ENCODE measurements at places on chromosomes 3 and 15.
A peak's percentile ranks its signal among the peaks of the same experiment; 100 is the strongest.

GRCh38 chr3:112095731-112096130 is 9.5 kb downstream of the C3orf52 start:
- no peak for DNase-seq

- no peak for DNase-seq
Measured at GRCh38 chr3:182414586-182414985, 378.7 kb upstream of the ATP11B start.

GRCh38 chr3:129462361-129462968 is 22.4 kb downstream of the IFT122 start:
- no peak for DNase-seq

DNA sequence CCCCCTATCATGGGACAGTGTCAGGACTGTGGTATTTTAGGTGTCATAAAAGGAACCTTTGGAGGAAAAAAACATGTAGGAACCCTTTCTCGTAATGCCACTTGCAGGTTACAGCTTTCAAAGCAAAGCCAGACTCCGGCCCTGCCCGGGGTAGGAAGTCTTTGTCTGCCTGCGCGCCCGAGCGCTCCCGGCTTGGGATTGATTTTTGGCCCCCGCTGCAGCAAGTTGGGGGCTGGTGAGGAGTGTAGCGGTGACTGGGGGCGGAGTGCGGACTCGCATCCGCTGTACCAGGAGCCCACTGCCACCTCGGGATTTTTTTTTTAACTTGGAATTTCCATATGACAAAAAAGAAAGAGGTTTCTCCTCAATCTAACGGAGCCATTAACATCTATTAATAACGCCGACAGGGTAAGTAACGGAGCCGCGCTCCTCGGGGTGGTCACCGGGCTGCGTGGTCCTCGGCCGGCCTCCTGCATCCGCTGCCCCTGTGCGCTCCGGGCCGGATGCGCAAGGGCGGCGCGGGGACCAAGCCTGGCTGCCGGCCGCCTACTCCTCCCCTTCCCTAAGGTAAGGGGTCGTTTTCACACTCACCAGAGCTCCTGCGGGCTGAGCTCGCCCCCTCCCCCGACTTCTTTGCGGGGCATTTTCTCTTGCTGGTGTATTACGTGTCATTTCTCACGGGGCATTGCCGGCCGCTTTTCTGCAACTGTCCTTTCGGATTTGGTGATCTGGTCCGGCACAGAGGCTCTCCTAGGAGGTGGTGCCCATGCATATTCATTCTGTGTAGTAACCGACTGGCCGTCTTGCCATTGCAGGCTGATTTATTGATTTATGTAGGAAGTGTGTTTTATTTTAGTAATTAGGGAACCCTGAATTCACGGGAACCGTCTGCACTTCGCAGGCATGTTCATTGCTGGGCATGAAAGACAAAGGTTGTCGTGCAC is 219.8 kb upstream of the TOPAZ1 start:
- DNase-seq: no peak

DNA sequence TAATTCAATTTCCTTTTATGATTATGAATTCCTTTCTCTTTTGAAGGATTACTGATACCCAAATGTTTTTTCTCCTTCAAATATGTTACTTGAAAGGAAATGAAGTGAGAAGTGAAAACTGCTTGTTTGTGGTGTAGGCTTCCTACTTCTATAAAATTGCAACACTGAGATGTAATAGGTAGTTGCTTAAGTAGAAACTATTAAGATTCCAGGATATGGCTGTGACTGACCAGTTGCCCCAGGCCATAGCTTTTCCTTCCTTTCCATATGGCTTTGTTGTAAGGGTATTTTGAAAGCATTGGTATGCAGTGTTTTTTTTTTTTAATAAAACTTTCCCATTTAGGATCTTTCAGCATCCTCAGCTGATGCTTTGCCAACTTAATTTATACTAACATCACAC is 28.5 kb downstream of the DNAJC13 start:
- DNase-seq: no peak

- DNase-seq: no peak
Measured at GRCh38 chr3:56144805-56145204, 323.5 kb downstream of the ERC2 start.

GRCh38 chr3:161689584-161690298 is 193.1 kb downstream of the OTOL1 start:
- no peak for DNase-seq

DNA sequence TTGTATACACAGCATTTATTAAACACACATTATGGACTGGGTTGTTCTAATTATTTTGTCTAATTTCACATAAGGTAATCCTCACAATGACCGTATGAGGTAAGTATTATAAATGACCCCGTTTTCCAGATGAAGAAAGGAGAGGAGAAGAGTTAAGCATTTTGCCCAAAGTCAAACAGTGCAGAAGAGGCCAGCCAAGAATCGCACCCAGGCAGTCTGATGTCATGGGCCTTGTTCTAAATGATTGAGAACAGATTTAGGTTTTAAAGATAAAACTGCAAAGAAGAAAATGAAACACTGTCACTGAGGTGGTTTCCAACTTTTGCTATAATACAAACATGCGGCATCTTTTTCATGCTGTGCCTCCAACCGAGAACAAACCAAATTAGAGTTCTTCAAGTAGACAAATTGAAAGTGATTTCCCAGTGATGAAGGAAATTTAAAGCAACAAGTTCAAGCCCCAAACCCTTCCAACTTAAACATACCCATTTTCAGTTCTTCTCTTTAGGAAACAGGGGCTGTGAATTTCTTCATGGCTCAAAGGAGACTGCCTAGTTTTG is 155.3 kb downstream of the THRB start:
- DNase-seq: no peak

GRCh38 chr3:195082811-195083210 is 188.1 kb downstream of the XXYLT1 start:
- DNase-seq: no peak

DNA sequence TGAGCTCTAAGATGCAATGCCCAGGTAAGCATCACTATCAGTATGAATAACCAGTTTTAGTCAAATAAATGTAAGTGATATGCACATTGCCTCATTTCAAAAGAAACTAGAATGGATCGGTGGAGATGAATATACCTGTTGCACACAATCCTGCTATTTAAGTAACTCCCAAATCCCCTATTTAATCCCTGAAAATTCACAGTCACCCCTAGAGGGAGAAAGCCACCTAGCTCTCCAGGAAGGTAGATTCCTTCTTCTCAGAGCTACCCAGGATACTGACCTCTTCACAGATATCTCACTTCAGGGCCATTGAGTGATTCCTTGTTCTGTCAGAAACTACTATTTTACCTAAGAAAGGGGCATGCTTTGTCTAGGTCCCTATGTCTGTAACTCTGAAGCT is 11.7 kb downstream of the LSAMP start:
- DNase-seq: no peak

- peak; percentile 48 for DNase-seq
Measured at GRCh38 chr3:123028233-123028828, 768 bp upstream of the SEMA5B start.

GRCh38 chr15:72237853-72238224 is 6.8 kb upstream of the PKM start:
- DNase-seq: no peak

- peak; percentile 78 for DNase-seq
Measured at GRCh38 chr3:148991219-148992026, at the start of gene GYG1. TSS of gene GYG1 (plus strand) at chr3:148991540. CDS start at chr3:148991641, 101 bp downstream.

DNA sequence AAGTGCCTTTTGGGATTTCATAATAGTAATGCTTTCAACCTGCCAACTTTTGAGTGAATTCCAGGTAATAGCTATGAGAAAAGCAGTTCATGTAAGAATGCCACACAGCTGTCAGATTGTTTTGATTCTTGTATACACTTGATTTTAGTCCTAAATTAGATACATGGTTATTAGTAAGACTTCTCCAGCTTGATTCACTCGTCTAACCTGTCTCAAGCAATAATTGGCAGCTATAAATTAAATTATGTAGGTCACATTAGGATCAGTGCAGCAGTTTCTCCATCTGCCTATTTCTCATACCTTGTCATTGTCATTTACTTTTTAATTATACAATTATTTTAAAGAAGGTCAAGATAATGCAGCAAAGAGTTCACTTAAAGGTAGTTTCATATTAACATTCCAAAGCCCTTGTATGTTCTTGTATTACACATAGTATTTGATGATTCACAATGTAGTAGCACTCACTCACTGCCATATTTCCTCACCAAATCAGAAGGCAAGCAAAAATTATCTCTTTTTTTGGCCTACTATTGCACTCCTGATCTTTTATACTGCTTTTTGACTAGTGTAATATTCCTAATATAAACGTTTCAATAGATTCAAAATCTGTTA is 10.9 kb upstream of the CRYBG3 start:
- no peak for DNase-seq

DNA sequence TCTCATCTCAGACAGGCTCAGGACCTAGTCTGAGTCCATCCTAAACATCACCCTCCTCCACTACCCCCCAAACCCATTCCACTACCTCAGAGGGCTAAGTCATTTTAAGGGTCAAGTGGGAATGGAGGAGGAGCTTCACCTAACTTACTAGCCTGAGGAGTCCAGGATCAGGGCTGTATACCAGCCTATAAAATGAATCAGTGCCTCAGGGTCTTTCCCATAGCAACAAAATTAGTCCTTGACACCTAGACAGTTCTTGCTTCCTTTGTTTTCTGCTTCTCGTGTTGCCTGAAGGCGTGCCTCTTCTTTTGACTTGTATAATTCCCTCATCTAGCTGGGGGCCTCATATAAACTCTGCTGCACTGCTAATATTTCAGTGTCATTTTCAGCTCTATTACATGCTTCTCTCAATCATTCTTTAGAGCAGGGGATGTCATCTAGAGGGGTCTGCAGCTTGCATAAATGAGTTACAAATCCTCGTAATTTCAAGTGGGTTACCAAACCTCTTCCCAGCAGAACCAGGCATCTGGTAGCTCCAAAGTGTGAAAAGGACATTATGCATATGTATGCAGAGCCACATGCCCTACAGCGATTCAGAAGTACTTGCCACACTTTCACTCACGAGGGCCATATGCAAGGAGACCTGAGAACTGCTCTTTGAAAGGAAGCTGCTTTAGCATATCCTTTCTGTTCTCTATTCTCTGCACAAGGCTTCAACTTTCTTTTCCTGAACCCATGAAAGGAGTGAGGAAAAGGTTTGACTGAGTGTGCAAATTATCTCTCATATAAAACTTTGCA is 311.7 kb upstream of the SEMA6D start:
- no peak for DNase-seq

- no peak for DNase-seq
Measured at GRCh38 chr3:186540835-186541226, 3.3 kb downstream of the CRYGS start.

- no peak for DNase-seq
Measured at GRCh38 chr15:90895571-90896117, 7.5 kb upstream of the MAN2A2 start.

- DNase-seq: no peak
Measured at GRCh38 chr15:50970524-50970923, 62.0 kb downstream of the AP4E1 start.

DNA sequence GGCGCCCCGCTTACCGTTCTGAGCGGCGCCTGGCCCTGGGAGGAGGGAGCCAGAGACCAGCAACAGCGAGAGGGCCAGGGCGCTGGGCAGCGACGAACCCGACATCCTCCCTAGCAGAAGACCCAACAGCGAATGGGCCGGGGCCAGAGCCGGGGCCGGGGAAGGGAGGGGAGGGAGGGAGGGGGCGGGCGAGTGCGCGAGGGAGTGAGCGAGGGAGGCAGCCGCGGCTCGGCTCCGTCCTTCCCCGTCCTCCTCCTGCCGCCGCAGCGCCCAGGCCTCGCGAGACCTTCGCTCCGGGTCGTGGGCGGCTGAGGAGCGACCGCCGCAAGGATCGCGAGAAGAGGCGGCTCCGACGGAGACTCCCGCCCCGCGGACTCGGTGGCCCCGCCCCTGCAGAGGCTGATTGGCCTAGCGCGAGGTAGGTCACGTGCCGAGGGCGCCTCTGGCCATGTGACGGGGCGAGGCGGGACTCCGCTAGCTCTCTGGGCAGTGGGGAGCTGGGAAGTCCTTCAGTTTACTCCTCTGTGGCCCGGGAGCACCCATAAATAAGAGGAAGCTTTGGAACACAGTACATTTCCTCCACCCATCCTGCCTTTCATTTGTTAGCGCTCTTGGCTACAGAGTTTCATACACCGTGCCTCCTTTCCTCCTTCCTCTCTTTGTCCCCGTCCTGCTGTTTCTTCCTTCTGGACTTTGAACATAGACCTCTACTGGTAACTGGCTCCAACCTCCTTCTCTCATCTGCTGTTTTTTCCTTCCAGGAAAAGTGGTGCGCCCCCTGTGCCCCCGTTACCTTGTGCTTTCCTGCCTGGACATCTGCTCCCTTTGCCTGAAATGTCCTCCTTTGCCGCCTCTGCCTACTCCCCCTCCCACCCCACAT is at the start of gene NPTN:
Gene NPTN, minus strand, starts transcription at position 279 of the 880 bp plus-strand sequence. Its CDS starts 174 bp downstream, at position 105.
- DNase-seq: peak; percentile 98

- no peak for DNase-seq
Measured at GRCh38 chr3:146503461-146504202, 34.3 kb upstream of the PLSCR2 start.

DNA sequence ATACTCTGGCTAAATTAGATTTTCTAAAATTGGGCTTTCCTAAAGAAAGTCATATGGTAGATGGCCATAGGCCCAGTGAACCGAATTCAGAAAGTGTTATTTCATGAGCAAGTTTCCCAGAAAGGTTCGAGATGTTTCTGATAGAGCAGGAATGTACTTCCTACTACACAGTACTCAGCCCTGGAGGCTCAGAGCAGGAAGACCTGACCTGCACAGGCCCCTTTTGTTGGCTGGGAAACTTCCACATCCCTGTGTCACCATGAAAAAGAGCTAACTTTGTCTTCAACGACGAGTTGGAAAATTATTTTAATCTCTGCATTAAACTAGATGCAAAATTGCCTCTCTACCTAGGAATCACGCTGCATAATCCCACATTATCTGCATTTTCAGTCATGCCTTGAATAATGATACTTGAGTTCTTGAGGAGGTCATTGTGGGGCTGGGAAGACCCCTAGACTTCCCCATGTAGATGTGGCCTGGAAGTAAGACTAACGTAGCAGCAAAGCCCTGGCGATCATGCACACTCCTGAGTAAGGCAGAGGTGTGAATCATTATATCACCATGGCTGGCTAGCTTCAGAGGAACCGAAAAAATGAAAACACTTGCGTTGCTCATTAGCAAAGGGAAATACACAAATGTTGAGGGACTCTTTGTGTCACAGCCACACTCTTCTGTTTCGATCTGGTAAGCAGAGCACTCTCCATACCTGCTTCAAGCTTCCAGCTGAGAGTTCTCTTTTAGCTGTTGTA is 47.1 kb downstream of the CMTM7 start:
- DNase-seq: no peak

GRCh38 chr3:23276913-23277658 is 74.0 kb downstream of the UBE2E2 start:
- no peak for DNase-seq

- DNase-seq: no peak
Measured at GRCh38 chr3:151191095-151191494, 11.9 kb downstream of the GPR171 start.

DNA sequence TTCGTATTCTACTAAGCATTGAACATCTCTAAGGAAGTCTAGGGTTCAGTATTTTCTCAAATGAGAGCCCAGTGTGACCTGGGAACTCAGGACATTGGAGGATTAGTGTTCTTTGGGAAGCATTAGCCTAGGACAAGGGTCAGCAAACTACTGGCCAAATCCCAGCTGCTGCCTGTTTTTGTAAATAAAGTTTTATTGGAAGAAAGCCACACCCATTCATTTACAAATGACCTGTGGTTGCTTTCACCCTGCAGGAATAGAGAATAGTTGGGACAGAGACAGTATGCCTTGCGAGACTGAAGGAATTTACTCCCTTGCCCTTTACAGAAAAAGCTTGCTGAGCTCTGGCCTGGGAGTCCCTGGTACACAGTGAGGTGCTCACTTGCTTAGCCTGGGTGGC is 20.6 kb downstream of the SLC6A11 start:
- DNase-seq: no peak

- DNase-seq: no peak
Measured at GRCh38 chr3:4523710-4524698, 30.9 kb downstream of the ITPR1 start.

Measured in CD4-positive, alpha-beta T cell treated with Interleukin-17A for 1 hour (primary cell).